ENCODE measurements at places on chromosomes 7 and 10.

DNA sequence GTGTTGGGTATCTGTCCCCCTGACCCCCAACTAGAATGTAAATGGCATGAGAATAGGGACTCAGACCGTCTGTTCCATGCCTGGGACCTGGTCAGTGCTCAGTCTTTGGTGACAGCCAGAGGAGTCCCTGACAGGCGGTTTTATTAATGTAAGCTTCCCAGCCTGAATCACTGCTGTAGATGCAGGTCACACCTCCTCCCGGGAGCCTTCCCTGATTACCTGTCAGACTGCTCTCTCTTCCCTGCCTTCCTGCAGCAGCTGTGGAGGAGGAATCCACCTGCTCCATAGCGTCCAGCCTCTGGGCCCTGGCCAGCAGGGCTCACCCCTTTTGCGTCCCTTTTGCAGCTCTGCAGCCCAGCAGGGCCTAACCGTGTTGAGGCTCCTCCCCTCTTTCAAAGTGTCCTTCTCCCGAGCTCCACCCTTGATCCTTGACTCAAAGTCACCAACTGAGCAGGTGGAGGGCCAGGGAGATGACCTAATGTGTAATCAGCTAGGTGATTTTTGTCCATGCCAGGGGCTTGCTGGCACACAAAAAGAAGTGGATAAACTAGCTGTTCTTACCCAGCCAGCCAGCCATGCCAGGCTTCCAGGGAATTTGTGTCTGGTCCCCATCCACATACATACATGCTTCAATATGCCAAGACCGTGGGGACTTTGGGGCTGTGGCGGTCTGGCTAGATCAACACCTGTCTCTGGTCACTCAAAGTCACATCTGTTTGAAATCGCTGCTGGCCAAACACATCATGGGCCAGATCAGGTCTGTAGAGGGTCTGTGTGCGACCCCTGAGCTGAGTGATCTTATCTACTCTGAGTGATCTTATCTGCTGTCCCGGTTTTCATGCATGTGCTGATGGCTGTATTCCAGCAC lies 195.1 kb downstream of the CCDC3 start:
- no peak for DNase-seq

DNA sequence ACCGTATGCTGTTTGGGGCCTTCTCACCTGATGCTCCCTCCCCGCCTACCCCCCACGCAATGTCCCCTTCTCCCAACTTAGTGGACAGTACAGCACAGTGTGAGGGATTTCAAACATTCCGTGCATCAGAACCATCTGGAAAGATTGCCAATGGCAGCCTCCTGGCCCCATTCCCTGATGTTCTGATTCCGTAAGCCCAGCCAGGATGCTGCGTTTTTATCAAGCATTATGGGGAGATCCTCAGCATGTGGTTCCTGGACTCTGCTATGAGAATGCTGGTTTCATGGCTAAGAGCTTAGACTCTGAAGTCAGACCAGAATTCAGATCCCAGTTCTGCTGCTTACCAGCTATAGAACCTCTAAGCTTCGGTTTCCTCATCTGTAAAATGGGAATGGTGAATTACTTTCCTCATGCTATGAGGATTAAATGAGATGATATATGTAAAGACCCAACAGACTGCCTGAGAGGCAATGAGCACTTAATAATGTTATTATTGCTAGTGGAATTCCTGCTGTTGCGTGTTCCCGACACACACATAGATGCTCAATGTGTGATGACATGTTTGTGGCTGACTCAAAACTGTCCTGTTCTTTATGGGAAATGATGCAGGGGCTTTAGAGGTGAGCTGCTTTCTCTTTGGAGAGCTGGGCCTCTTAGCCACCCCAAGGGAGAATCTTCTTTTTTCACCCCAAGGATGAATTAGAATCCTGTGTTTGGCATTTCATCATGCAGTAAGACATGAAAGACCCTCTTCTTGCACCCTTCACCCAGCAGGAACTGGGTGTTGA lies 60.8 kb upstream of the SMNDC1 start:
- DNase-seq: no peak

DNA sequence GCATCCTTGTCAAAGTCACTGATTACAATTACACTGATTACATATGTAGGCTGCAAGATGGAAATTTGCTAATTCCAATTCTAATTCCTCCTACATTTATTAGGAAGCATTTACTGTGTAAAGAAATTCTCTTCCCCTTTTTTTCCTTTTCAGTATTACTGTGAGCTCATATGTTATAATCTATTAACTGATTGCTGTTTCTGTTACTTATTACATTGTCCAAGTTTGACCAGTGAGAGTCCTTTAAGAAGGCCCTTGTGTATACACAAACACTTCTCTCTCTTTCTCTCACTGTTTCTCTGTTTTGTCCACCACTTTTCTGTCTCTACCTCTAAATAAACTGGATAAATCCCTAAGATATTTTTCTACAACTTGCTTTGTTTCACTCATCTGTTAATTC lies 31.5 kb downstream of the PHF14 start:
- no peak for DNase-seq

- no peak for DNase-seq
These were observed 72.9 kb downstream of the ADK start for GRCh38 chr10:74223755-74224529.

DNA sequence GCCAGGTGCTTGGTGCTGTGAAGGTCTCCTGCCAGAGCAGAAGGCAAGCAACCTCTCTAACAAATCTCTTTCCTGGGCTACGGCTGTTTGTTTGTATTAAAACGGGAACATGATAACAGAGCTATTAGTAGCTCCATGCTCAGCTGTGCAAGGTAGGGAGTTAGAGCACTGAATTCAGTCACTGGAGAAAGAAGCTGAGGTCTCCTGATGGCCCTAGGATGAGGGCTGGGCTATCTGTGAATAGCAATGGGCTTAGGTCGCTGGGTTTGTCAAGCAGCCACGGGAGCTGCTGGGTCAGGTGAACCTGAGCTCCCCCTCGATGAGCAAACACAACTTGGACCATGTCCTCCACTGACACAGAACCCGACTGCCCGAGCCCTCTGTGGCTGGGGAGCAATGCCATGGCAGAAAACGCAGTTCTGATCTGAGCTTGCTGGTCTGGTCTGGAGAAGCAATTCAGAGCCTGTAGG lies 24.4 kb downstream of the TACC2 start:
- no peak for DNase-seq

- peak; percentile 100 for DNase-seq
These were observed 297.1 kb upstream of the NFE2L3 start for GRCh38 chr7:25854608-25855497.

DNA sequence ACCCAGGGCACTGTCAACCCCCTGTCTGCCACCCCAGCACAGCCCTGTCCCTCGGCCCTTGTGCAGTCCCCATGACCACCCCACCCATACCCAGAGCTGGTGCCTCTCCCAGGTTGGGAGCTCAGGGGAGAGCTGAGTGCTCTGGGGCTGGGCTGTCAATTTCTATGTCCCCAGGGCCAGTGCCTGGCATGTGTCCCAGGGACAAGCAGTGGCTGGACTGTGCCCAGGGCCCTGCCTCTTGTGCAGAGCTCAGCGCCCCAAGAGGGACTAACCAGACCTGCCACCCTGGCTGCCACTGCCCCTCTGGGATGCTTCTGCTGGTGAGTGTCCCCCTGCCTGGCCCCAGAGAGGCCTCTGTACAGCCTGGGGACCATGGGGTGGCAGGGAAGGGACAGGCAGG lies 29.0 kb upstream of the ZNF862 start:
- no peak for DNase-seq

DNA sequence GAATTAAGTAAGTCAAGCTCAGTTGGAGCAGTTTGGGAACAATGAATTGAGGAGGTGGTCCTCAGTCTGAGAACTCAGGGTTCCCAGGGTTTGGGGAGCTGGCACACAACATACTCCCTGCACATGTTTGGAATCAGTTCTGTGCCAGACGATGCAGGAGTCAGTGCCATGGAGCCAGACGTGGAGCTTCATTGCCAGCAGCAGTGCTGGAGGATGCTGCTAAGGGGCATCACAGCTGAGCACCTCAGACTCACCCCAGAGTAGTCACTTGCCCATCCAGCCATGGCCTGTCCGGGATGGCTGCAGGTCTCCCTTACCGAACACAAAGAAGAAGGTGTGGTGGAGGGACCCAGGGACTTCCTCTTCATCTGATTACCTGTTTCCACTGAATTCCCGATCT lies 7.9 kb downstream of the GIMAP5 start:
- no peak for DNase-seq

- DNase-seq: no peak
These were observed 76.7 kb upstream of the ANLN start for GRCh38 chr7:36312915-36313334.

- no peak for DNase-seq
These were observed 15.4 kb downstream of the COL13A1 start for GRCh38 chr10:69817078-69817581.

GRCh38 chr10:19872504-19873271 lies 56.5 kb downstream of the PLXDC2 start:
- no peak for DNase-seq

DNA sequence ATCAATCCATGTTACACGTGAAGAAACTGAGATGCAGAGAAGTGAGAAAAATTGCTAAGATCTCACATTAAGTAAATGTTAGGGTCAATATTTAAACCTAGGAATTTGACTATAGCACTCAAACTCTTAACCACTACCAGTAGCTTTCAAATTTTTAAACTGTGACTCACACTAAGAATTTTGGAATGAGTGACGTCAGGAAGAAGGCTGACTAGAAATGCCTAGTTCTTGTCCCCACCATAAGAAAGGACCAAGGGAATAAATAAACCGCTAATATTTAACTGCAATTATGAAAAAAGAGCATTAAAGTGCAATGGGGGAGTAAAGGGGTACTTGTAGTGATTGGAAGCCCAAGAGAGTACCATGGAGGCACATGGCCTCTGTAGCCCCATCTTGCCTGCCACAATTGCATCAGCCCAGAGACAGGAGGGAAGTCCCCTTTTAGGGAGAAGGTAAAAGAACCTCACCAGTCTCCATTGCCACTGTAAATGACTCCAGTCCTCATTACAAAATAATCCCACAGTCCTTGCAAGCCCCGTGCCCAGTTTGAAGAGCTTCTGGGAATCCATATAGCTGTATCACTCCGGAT lies 3.5 kb upstream of the AKR1B1 start:
- DNase-seq: no peak

- DNase-seq: no peak
These were observed 3.0 kb downstream of the CALU start for GRCh38 chr7:128742206-128742605.

DNA sequence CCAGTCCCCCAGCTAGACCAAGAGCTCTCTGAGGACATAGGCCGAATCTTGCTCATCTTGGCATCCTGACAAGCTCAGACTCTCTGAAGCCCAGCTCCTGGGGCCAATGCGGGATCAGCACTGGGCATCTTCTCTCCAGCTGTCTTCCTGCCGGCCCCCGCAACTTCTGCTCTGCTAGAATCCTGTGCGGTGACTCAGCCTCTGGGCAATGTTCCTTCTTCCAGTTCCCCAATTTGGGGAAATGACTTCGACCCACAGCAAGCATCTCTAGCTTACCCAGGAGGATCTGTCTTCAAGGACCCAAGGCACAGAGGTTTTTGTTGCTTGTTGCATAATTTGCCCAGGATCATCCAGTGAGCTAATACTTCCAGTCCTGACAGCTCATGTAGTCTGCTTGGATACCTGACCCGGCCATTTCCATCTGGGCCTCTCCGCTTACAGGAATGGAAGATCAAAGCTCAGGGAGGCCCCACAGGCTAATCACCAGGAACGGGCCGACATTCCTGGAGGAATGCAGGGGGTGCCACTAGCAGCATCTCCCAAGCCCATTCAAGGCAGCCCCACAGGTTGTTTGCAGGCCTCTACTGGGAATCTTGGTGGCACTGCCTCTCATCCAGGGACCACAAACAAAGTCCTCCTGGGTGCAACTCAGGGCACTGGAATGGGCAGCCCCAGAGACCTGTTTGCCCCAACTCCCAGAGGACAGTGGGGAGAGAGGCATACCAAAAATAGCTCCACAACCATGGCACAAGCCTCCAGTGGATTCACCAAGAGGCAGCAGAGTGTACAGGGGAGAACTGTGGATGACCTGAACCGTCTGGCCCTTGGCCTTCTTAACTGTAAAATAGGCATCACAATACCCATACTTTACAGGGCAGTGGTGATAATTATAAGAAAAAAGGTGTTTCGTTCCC lies 151.9 kb downstream of the NEURL1 start:
- DNase-seq: no peak

DNA sequence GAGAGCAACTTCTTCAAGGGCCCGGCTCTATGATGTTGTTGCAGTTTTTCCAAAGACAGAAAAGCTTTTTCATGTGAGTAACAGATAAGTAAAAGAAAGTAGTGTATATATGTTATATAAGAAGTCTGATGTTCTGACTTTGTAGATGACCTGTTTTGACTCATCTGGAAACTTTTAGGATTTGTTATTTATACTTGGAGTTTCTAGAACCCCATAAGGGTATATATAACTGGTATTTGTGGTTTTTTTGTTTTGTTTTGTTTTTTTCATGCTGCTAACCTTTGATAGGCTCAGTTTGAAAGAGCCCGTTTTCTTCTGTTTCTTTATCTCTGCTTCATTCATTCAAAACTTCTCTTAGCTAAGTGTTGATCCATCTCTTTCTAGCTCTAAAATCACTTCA lies 7.3 kb downstream of the RPP30 start:
- DNase-seq: no peak

DNA sequence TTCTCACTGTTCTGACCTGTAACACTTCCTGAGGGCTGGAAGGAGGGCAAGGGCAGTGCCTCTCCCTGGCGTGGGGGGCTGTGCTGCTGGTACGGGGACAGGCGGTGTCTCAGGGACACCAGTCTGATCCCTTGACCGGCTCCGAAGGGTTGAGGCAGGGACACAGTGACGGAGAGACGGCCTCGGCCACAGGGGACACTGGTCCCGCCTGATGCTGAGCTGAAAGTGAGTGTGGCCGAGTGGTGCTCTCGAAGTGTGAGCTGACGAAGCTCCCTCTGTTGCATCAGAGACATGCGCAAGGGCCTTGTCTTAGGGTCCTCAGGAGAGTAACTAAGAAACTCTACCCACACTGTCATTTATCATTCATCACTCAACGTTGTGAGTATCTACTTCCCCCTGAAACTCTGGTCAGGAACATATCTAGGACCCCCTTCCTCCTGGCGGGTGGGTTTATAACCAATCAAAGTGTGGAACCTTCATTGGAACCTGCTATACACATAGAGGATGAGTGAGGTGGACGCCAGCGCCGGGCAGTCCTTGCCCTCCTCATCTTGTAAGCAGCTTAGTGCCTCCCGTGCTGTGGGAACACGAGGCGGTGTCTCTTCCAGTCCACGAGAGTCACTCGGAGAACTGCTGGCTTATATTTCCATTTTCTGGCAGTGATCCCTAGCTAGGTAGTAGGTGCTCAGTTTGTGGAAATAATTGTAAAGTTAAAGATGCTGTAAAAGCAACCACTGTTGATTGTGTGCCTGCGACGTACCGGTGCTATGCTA lies 283.1 kb downstream of the DNAJB6 start:
- no peak for DNase-seq

DNA sequence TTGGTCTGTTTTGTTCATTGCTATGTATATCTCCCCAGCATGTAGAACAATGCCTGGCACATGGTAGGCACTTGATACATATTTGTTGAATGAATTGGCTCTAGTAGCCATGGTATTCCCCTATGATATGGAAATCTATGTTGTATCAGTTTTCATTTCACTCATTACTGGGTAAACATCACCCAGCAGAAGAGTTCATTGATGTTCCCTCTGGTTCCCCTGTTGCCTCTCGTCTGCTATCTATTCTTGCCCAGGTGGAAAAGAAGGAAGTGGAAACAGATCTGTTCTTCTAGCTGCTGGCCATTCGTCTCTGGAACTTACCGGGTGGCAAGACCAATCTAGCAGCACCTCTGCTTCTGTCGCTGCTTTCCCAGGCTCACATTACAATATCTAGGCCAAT lies 71.5 kb downstream of the LRRC4 start:
- DNase-seq: no peak
